ENCODE measurements at places on chromosomes 2 and 18.

DNA sequence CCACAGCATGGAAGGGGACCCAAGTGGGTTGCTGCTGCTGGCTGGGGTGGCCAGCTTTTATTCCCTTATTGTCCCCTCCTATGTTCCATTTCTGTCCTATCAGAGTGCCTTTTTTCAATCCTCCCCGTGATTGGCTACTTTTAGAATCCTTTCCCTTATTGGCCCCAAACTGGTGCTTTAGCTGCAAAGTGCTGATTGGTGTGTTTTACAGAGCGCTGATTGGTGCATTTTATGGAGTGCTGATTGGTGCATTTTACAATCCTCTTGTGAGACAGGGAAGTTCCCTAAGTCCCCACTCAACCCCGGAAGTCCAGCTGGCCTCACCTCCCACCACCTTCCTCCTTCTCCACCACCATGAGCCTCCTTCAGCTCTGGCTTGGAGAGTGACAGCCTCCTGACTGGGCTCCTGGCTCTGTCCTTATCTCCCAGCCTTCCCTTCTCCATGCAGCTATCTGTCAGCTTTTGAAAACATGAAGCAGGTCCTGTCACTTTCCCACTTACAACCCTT lies 20.7 kb upstream of the PLB1 start:
- DNase-seq = no peak

- no peak for DNase-seq
Measured at GRCh38 chr18:45900623-45901022, 66.5 kb downstream of the EPG5 start.

GRCh38 chr2:211545582-211545981 lies 989.2 kb downstream of the CPS1 start:
- DNase-seq = no peak

DNA sequence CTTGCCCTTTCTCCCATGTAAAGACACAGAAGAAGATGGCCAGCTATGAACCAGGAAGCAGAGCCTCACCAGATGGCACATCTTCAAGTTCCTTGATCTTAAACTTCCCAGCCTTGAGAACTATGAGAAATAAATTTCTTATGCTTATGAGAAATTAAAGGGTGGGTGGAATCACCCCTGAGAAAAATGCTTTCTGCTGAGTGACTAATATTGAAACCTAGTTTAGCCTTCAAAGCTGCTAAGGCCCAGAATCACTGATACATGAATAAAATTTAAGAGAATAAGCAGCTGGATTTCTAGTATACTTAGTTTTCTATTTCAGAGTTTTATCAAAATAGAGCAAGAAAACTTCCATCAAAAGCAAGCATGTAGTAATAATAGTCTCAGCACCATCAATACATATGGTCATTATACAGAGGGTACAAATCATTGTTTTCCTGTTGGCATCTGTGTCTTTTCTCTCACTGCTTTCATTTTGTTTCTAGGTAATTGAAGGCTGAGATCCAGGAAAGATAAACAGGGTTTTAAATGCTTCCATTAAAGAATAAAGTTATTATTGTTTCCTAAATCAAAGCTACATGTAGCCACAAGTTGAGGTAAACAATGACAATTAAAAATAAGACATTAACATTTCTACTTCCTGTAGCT lies 53.3 kb upstream of the COL5A2 start:
- no peak for DNase-seq

DNA sequence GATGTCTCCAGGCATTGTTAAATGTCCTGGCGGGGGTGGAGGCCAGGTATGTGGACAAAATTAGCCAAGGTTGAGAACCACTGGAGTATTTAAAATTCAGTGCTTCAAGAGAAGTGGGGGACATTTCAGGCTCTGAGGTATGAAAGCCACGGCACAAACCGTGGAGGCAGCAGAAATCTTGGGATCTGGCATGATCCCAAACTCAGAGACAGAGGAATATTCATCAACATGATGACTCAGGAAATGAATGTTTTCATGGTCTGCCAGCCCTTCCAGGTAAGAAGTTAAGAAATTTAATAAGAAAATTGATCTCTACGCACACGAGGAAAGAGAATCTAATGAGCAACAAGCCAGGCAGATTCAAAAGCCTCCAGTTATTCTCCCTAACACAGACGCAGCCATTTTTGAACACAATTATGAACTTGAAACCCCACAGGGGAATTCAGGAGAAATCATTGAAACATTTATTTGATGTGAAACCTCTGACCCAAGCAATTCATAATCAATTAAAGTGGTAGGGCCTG lies 11.3 kb upstream of the GRP start:
- no peak for DNase-seq

DNA sequence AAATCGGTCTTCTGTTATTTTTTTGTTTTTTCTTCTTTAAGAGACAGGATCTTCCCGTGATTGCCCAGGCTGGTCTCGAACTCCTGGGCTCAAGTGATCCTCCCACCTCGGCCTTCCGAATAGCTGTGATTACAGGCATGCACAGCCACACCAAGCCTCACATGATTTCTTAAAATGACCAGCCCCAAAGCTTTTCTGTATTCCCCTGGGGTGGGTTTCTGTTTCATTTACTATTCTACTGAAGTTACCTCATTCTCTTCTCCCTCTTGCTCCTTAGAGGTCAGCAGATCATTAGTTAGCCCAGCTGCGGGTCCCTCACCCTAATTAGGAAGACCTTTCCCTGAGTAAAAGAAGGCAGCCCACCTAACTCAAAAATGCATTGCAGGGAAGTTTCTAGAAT lies 27.6 kb downstream of the SLC1A4 start:
- DNase-seq = no peak

- peak; percentile 58 for DNase-seq
Measured at GRCh38 chr18:9612215-9612830, 2.0 kb downstream of the PPP4R1 start.

DNA sequence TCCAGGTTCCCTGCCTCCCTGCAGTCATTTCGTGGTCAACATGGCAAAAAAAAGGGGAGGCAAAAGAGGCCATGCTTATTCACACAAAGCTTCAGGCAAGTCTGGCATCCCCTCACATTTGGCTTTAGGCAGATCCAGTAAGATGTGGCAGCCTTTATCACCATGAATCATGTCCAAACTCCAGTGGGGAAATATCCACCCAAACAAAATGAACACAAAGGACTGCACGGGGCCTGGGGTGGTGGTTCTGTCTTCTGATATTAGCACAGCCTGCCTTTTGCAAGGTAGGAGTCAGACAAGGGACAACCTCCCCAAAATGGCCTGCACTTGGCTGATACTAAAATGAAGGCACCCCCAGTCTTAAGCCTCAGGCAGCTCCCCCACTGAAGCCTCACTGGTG lies 129.9 kb downstream of the ZBTB7C start:
- no peak for DNase-seq

GRCh38 chr2:32379352-32379751 lies 22.5 kb downstream of the BIRC6 start:
- DNase-seq = no peak

GRCh38 chr2:23751747-23752265 lies 175.1 kb downstream of the ATAD2B start:
- DNase-seq = no peak

DNA sequence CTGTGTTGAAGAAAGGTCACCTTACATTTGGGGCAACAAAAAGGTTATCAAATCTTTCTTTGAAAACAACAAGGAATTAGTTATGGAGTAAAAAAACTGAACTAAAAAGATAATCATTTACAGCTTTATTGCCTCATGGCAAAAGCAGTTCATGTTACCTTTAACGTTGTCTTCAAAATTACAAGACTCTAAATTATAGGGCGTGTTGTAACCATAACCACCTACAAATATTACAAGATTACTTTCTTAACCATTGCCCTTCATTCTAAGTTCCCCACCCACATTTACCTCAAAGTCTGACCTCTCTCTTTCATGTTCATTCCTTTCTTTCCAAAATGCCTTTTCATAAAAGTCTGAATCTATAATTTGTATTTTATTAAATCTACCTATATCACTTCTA lies 74.6 kb upstream of the LRATD1 start:
- DNase-seq = no peak

DNA sequence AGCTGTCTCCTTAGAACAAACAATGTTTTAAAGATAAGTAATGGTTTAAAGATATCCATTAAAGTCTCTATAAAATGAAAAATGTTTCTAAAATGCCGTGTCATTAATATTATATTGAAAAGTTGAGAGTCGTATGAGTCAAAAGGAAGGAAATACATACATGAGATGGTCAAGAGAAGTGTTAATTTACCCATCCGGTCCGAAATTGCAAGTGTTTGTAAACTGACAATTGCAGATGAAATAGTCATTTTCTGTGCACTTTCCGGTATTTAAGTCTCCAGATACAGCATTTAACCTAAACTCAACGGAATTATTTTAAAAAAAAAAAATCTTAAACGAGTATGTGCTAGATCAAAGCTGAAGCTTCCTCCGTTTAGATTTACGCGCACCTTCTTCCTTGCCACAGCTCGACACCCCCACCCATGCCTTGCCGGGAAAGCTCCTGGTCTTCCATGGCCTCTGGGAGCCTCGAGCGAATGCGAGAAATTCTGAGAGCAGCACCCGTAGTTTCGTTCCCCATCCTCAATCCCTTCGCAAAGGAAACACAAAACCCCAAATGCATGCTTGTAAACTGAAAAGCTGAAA lies 1.8 kb downstream of the DSC3 start:
- no peak for DNase-seq

GRCh38 chr2:98468621-98469236 lies 24.1 kb downstream of the INPP4A start:
- no peak for DNase-seq

DNA sequence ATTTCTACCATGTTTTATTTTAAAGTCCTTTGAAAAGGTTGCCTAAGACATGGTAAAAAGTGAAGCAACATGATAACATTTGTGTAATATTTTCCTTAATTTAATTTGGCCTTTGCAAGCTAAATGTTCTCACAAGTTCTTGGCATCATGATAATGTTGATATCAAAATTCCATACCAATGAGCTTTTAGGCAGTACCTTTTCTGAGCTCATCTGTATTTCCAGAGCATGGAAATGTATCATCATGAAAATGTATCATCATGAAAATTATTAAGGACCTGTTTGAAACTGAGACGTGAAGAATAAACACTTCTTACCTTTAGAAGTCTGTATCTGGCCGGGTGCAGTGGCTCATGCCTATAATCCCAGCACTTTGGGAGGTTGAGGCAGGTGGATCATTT lies 73.8 kb downstream of the VWC2L start:
- DNase-seq = no peak

GRCh38 chr18:58381676-58382411 lies 247.0 kb downstream of the ALPK2 start:
- no peak for DNase-seq
